ENCODE measurements at places on chromosomes 6 and 20.
A peak's percentile ranks its signal among the peaks of the same experiment; 100 is the strongest.

DNA sequence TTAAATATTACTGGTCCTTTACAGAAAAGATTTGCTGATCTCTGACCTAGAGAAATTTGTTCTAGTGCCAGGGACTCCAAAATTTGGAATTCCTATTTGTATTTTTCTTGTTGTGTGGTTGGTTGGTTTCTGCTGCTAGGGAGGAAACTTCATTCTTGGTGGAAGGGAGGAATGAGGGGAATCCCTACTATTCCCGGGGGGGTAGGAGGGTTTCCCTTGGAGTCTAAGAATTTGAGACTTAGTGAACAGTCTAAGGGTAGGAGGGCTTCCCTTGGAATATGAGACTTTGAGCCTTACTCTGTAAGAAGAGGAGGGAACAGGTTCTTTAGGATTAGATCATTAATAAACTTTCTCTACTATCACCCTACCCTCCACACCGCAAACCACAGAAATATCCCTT lies 67.1 kb upstream of the ADGRF1 start:
- DNase-seq = no peak

GRCh38 chr6:37451441-37452193 lies 18.6 kb downstream of the CMTR1 start:
- DNase-seq = no peak

DNA sequence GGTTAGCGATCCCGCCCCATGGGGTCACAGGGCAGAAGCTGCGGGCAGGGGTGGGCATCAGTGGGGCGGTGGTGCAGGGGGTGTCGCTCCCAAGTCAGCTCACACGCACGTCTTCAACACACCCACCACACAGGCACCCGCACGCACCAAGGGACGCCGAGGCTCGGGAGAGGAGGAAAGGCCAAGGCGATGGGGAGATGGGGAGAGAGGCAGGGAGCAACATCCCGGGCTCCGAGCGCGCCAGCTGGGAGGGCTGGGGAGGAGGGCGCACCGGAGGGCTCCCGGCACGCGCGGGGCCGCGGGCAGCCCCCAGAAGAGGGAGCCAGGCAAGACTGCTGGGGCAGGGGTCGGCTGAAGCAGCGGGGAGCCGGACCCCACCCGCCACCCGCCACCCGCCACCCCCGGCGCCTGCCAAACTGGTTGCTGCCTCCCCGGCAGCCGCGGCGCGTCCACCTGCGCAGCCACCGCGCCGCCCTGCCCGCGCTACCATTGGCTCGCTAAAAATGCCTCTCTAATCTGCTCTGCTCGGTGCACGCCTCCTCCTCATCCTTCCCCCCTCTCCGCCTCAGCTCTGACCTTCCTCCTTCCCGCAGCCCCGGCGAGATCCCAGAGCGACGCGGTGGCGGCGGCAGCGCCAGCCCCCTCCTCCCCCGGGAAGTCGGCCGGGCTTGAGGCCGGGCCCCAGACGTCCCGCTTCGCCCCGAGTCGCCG lies at the start of gene PACSIN1:
Gene PACSIN1 (plus strand): TSS at position 546 of the 711 bp plus-strand sequence. CDS start 60,230 bp downstream, outside the sequence.
- DNase-seq = peak; percentile 16

DNA sequence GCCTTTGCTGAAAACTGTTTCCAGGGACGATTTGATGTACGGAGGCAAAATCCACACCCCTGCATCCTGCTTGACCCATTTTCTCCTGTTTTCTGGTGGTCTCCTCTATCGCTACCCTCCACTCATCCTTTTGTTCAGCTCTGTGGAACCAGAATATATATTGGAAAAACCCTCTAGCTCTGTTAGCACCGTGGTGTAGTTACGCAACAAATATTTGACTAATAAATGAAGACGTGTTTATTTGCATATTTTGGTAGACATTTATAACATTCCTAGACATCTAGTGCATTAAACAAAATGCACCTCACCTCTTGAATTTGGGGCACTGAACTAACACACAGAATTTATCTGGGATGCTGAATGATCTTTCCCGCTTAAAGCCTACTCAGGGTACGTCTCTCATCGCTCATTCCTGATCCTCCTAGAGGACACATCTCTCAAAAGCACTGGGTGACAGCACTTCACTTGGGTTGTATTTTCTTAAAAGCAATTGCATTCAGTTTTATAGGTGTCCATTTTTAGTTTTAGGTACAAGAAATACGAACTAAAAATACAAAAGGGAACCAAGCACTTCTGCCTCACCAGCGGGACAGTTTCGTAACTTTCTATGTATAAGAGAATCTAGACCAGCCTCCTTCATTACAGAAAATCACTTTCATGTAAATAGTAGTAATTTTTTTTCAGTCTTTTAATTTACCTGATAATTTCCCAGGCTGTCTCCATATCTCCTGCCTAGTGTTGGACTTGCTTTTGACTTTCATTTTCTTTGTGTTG lies 59.2 kb downstream of the SNRNP48 start:
- peak; percentile 2 for DNase-seq

DNA sequence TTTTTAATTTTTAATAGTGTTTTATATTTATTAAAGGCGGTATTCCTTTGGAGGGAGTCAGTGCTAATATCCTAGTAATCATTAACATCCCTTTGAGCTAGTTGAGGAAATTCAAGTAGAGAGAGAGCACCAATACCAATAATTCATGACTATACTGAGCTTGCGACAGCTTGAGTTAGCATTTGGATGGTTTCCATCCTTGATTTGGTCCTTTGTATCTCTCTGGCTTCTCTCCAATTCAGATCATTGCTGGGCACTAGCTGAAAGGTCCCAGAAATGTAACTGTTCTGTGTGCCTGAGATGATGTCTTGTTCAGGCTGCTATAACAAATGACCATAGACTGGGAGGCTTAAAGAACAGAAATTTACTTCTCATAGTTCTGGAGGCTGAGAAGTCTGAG lies 77.0 kb downstream of the RNF144B start:
- DNase-seq = no peak

- no peak for DNase-seq
These were observed 692.8 kb downstream of the EPM2A start for GRCh38 chr6:145042559-145042958.

Data from naive B cell (primary cell).